ENCODE measurements at places on chromosomes 7 and 10.

GRCh38 chr7:523347-524336 lies 4.0 kb upstream of the PDGFA start:
- no peak for DNase-seq

- DNase-seq = no peak
Measured at GRCh38 chr10:125103924-125104323, 56.4 kb downstream of the CTBP2 start.

DNA sequence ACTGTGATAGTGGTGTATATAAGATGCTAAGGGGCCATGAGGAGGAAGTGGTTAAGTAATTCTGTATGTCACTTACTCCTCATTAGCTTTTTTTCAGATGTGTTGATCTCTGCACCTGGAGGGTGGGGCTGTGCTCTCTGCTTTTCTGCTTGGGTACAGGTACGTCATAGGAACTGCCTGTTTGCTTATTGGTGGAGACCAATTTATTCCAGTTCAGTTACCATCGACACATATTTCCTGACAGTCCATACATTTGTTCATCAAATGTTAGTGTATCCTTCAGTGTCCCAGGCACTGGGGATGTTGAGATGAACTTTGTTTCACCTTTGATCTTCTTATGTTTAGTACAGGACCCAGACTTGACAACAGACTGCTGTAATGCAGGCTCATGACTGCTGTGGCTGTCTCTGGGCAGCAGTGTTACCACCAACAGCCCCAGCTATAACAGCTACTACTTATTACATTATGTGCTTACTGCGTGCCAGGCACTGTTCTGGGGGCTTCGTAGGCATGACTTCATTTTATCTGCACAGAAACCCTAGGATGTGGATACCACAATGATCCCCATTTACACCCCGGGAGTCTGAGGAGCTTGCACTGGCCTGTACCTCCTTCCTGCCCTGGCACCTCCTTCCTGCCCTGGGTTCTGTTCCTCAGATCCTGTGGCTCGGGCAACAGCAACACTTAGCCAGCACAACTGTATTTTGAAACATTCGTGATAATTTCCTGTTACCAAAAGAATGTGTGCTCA lies 87.4 kb downstream of the BUB3 start:
- no peak for DNase-seq

DNA sequence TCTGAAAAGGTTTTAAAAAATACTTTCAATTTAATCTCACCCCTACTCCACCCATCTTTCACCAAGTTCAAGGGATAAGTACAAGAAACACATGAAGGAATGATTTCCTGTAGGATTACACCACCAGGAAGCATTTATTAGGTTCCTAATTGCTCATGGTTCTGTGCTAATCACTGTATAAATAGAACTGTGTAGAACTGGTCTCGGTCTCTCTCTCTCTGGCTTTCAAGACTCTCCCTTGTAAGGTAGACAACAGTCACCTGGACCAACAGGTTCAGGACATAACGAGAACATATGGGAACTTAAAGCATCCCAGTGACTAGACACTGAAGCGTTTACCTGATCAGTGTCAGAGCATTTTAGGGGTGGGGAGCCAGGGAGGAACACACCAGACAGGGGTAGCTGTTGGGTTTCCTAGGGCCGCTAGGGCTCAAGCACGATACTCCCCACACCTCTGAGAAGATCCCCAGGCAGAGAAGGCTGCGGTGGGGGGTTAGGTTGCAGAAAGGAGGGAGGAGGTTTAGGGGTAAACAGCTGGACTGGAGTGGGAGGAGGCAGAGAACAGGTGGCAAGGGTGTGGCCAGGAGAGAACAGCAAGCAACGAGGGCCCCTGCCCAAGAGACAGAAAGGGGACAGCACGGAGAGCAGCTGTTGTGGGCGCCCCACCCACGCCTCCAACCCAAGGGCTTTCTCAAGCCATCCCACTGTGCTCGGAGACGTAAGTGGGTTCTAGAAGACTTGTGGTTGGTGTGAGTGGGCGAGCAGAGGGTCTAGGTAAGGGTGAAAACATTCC lies 52.5 kb upstream of the USP6NL start:
- no peak for DNase-seq
